Smooth muscle cell of bladder (primary cell): ENCODE measurements at places on chromosomes 7 and 10. TPM values are rescaled to one million over a fixed set of nuclear protein-coding genes. Genes with fewer than 3 reads are reported as not detected.

Gene GRID1
- under 0.01 and 0.09 TPM in 2 replicates for total RNA-seq

Gene TAS2R38
- not detected in 2 replicates for total RNA-seq

Gene NUTM2E
- under 0.01 TPM in 1 of 2 replicates, not detected in the other for total RNA-seq

Gene SLC29A3
- 1.1 and 1.5 TPM in 2 replicates for total RNA-seq

Gene MYL10
- not detected in 2 replicates for total RNA-seq

Gene SERPINE1
- 233 and 240 TPM in 2 replicates for total RNA-seq

Gene VPS37D
- total RNA-seq = 5.7 and 6.8 TPM in 2 replicates

Gene MBLAC1
- 2.4 and 2.5 TPM in 2 replicates for total RNA-seq

Gene OR6B1
- not detected in 2 replicates for total RNA-seq

Gene GRM8
- 0.14 TPM in 1 of 2 replicates, not detected in the other for total RNA-seq

Gene SLC39A12
- total RNA-seq = not detected in 2 replicates

Gene TRIM74
- total RNA-seq = 0.09 TPM in 1 of 2 replicates, not detected in the other

Gene ITPRIP
- total RNA-seq = 9.6 and 10.7 TPM in 2 replicates

Gene WDFY4
- not detected in 2 replicates for total RNA-seq

Gene MRC1
- total RNA-seq = under 0.01 TPM in 2 replicates

Gene TRIM50
- not detected in 2 replicates for total RNA-seq

Gene HOXA7
- total RNA-seq = 1.00 and 1.6 TPM in 2 replicates

Gene CPA2
- not detected in 2 replicates for total RNA-seq

Gene CYP2C9
- total RNA-seq = not detected in 2 replicates

Gene SH2B2
- total RNA-seq = 0.85 and 1.2 TPM in 2 replicates

Gene FZD1
- total RNA-seq = 9.5 and 15.6 TPM in 2 replicates

Gene THSD7A
- 0.14 and 0.55 TPM in 2 replicates for total RNA-seq

Gene LRRC61
- total RNA-seq = 0.85 and 1.6 TPM in 2 replicates

Gene WBP1L
- total RNA-seq = 35.0 and 65.5 TPM in 2 replicates

Gene MLXIPL
- 0.37 and 0.57 TPM in 2 replicates for total RNA-seq

Gene PRKAR2B
- total RNA-seq = 26.3 and 65.3 TPM in 2 replicates

Gene RPEL1
- under 0.01 TPM in 1 of 2 replicates, not detected in the other for total RNA-seq

Gene MMRN2
- total RNA-seq = 1.7 and 1.8 TPM in 2 replicates

Gene MRLN
- total RNA-seq = not detected in 2 replicates

Gene ELFN1
- 1.1 and 2.1 TPM in 2 replicates for total RNA-seq

Gene AGR2
- total RNA-seq = not detected in 2 replicates
